Activated CD4-positive, alpha-beta T cell treated with anti-CD3 and anti-CD28 coated beads, Interleukin-2, amount 10 ng/mL, durations not matched to agents 7 days and 5 days (primary cell): ENCODE measurements at places on chromosomes 12 and 14.

GRCh38 chr14:92022036-92022435, 17.8 kb downstream of the TRIP11 start:
- no peaks in the 10 kb centered on the region for H3K27me3 ChIP-seq
- H3K27ac ChIP-seq: no peak overlapping the region
- H3K4me1 ChIP-seq: peaks cover 6% of the 10 kb centered on the region

- peaks cover 5% of the 10 kb centered on the region for H3K36me3 ChIP-seq
- H3K4me3 ChIP-seq: no peak overlapping the region
- DNase-seq: peak; percentile 9
- H3K27ac ChIP-seq: no peak overlapping the region
These were observed 38.9 kb upstream of the RASSF3 start for GRCh38 chr12:64571411-64571810.

GRCh38 chr14:58765843-58766242, 128.1 kb downstream of the DACT1 start:
- no peaks in the 10 kb centered on the region for H3K27me3 ChIP-seq
- no peaks in the 10 kb centered on the region for H3K4me1 ChIP-seq

GRCh38 chr12:117311-117710, 50.7 kb downstream of the IQSEC3 start:
- DNase-seq: no peak
- no peak overlapping the region for H3K27ac ChIP-seq
- H3K36me3 ChIP-seq: no peaks in the 10 kb centered on the region
- no peaks in the 10 kb centered on the region for H3K4me1 ChIP-seq

- H3K4me3 ChIP-seq: no peak overlapping the region
- no peak for DNase-seq
- H3K27me3 ChIP-seq: peaks cover 1% of the 10 kb centered on the region
- H3K36me3 ChIP-seq: no peaks in the 10 kb centered on the region
- H3K27ac ChIP-seq: no peak overlapping the region
These were observed 32.2 kb upstream of the NUBPL start for GRCh38 chr14:31529053-31529452.

DNA sequence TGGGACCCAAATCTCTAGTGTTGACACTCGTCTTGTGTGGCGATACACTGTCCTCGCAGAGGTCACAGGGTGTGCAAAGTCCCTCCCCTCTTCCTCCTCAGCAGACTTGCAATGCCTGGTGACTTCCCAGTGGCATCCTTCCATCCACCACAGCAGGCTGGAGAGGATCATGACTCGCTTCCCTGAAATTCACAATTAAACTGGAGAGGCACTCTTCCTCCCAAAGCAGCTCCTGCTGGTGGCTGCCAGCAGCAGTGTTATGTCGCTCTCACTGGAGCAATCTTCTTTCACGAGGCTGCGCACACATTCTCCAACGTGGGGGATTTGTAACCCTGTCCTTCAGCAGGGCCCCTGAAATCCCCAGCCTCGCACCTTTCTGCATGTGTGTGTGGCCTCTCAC, 145.2 kb upstream of the TMCC3 start:
- no peak overlapping the region for H3K4me3 ChIP-seq
- no peak for DNase-seq
- H3K27me3 ChIP-seq: peaks cover 3% of the 10 kb centered on the region
- H3K36me3 ChIP-seq: no peaks in the 10 kb centered on the region

DNA sequence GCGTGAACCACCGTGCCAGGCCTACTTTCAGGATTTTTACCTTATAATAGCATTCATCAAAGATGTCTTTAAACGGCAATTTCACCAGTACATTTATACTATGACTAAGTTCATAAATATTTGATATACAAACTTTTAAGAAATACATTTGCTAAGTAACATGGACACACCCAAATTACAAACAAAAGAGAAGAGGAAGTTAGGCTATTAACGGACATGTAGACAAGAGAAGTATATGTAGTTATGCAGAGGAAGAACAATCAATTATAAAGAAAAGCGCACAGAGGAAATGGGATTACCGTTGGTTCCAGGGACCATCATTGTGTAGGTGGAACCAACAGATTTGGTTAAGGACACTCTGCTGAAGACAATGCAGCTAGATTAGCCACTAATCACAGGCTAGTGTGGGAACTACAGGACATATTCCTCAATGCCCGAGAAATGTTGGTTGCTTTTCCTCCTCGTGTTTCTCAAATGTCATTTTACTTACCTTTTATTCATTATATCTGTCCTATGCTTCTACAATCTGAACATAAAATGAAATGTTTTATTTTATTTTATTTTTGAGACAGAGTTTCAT, 24.0 kb upstream of the PKP2 start:
- H3K4me3 ChIP-seq: no peak overlapping the region
- H3K27me3 ChIP-seq: peaks cover 3% of the 10 kb centered on the region
- no peak overlapping the region for H3K27ac ChIP-seq
- no peak for DNase-seq
- H3K4me1 ChIP-seq: no peaks in the 10 kb centered on the region
